ENCODE measurements at places on chromosomes 12 and 14. TPM values are rescaled to one million over a fixed set of nuclear protein-coding genes. Genes with fewer than 3 reads are reported as not detected.

Gene SPTB
- 28.1 TPM for total RNA-seq

Gene PTGDR
- total RNA-seq = 0.23 TPM

Gene LMNTD1
- 4.6 TPM for total RNA-seq

Gene PYM1
- total RNA-seq = 25.1 TPM

Gene SPX
- 2.3 TPM for total RNA-seq

Gene SIX6
- 0.69 TPM for total RNA-seq

Gene SEL1L
- 70.6 TPM for total RNA-seq

Data from diencephalon (tissue), 1 donor.